Body of pancreas (tissue), 4 donors: ENCODE measurements at places on chromosomes 13 and 19.

GRCh38 chr13:93446238-93446637 is 219.6 kb downstream of the GPC6 start:
- no peak for DNase-seq

- no peak for DNase-seq
Measured at GRCh38 chr13:100175078-100175802, 86.3 kb downstream of the PCCA start.

GRCh38 chr19:15138427-15138826 is 31.2 kb downstream of the SYDE1 start:
- DNase-seq: no peak

DNA sequence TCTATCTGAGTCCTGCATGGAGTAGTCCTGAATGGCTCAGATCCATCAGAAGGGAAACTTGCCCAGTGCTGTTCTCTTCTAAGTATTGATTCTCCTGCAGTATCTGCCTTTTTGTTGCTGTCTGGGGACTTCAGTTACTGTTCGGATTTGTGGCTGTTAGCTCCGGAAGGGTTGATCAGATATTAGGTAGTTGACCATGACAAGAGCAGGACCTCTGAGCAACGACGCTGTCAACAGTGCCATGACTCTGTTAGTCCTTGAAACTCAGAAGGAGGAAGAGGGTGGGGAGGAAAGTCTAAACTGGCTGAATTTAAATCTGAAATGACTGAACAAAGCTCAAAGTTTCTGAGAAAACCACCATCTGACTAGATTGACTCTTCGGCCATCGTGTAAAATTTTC is 42.2 kb downstream of the CCNE1 start:
- DNase-seq: no peak

DNA sequence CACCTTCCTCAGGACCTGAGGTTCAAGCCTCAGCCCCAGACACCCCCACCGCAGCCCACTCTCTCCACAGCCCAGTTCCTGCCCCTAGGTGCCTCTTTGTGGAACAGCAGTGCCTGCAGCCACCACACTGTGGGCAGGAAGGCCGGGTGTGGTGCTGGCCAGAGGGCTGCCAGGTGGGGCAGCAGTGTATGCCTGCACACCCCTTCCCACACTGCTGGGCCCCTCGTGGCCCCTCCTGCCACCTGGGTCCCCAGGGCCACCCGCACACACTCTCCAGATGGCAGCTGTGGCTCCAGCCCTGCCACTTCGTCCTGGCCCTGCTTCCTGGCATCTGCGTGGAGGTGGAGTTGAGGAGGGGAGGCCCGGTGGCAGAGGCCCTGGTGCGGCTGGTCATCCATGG is 35.1 kb downstream of the HPN start:
- DNase-seq: no peak

DNA sequence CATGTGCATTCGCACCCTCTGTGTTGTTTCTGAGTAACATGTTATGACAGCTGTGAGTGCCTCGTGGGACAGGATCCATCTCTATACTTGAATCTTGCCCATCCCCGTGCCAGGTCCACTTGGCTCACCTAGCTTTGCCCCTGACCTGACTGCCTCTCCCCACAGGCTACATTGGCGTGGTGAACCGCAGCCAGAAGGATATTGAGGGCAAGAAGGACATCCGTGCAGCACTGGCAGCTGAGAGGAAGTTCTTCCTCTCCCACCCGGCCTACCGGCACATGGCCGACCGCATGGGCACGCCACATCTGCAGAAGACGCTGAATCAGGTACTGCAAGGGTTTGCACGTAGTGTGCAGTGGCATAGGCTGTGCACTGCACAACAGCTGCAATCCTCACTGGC is 53.2 kb downstream of the TMED1 start:
- no peak for DNase-seq

GRCh38 chr13:95527955-95528354 is 24.6 kb upstream of the CLDN10 start:
- DNase-seq: no peak

DNA sequence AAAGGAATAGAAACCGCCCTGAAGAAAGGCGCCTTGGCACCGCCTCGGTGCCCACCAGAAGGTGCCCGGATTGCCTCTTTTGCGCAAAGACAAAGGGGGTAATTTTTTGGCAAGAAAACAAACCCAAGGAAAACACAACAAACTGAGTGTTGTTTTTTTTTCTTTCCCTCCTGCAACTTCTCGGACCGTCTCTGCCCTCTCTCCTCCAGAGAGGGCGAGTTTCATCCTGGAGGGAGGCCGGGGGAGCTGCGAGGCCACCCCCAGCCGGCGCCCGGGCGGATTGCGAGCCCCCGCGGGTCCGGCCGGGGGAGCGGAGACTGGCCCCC is 2.3 kb downstream of the ZNF536 start:
- no peak for DNase-seq

DNA sequence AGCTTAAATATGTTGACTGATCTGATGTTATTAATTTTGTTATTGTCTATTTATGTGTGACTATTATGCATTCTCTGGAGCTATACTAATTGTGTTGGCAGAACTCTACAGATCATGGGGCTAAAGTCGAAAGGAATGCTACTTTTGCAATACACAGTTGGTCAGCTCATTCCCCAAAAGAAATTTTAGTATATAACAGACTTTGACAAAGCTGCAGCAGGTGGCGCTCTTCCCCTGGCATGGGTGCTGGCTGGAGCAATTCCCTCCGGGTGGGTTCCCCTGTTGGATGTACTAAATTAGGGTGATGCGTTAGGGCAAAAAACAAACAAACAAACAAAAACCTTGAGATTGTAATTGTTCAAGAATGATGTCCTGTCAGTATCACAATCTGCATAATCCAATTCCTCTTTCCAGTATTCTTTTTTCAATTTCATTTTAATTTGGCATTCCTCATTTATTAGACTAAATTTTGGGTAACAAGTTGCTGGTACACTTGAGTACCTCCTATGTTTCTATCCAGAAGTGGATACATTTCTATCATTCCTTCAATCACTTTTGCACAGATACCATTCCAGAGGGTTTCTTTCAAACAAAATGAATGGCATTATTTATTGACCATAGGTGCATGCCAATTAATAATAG is 322.8 kb upstream of the EDNRB start:
- DNase-seq: peak; percentile 3

DNA sequence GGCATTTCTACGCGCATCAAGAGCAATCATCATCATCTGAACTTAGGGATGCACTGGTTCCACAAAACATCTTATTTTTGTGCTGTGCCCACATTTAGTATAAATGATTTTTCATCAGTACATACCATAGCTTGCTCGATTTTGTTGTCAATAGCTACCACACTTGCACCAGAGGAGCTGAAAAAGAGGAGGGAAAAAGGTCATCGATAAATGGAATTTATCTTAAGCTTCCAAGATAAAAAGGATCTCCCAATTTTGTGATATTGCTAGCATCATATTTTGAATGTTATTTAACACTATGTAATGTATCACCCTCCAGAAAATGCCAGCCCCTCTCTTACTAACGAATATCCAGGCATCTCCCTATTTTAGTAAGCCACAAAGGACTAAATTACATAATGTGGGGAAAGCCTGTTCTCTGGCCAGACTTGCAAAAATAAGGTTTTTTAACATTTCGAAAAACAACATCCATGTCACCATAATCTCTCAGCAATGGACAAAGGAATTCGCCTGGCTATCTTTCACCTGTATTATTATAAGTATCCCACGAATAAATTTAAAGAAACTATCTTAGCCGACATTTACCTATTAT is 62.4 kb downstream of the SERP2 start:
- DNase-seq: no peak

GRCh38 chr13:26440111-26440510 is 117.4 kb upstream of the WASF3 start:
- no peak for DNase-seq

DNA sequence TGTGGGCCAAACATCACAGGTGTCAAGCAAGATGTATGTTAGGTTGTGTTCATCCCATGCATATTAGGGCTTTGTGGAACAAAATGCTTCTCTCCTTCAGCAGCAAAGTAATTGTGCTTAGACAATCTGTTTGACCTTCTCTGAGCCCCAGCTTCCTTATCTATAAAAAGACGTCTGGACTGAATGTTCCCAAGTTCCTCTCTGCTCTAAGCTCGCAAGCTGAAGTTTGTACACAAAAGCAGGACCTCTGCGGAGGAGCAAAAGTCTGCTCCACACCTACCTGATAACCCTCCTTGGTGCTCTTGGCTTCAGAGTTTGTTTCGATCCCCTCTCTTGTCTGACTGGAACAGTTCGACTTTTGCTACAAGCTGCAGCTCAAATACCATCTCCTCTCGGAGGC is 95.7 kb upstream of the UBL3 start:
- DNase-seq: no peak

DNA sequence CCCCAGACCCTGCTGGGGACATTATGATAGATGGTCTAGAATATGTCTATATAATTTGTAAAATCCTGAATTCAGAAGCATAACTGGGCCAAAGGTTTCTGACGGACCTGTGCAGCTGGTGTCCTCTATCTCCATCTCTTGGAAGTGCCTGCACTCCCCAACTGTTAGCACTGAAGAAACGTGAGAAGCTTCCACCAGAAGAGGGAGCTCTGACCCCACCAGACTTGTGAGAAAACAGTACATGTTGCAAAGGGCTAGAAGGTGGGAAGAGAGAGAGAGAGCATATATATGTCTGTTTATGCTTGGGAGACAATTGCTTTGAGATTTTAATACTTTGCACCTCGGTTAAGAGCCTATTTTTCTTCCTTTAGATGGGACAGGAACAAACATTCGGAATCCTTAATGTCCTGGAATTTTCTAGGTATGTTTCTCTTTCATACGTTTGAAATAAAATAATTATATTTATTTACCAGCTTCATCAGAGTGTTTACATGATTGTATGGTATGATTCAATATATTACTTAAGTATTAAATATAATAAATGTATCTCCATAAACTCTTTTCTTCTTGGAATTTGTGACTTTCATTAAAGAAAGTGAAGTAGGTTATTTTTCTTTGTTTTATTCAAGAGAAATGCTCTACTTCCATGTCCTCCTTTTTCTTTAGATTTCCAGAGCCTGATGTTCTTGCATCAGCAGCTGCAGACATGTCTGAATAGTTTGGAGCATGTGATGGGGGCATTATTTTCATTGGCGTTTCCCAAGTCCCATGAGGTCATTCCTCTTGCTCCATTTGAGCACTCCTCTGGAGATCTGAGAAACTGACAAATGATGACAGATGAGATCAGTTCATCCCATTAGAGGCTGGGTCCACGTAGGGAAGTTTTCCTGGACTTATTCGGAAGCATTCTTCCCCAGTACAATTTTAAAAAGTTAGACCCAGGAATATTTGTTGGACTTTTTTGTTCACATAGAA is 202.9 kb downstream of the ATP8A2 start:
- peak; percentile 78 for DNase-seq
